ENCODE measurements at places on chromosomes 12 and 14. TPM values are rescaled to one million over a fixed set of nuclear protein-coding genes. Genes with fewer than 3 reads are reported as not detected.
A peak's percentile ranks its signal among the peaks of the same experiment; 100 is the strongest.

DNA sequence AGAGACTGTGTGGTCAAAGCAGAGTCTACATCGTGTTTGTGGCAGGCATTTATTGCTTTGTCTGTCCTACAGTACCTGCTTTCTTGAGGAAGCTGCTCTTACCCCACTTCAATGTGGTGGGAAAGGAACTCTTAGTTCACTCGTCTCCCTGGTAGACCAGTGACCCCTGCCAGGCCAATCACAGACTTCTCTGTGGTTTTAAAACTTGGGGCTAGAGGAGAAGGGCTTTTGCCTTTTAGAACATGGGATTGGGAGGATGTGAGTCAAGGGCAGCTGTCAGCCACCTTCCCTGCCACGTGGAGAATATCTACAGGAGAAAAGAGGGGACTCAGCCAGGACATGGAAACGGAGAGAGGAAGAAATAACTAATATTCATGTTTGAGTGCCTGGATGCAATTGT is 36.8 kb upstream of the TMED10 start:
- no peak overlapping the region for H3K27ac ChIP-seq
- H3K4me1 ChIP-seq, result no peaks in the 10 kb centered on the region
- no peak for DNase-seq
- H3K36me3 ChIP-seq, result no peaks in the 10 kb centered on the region

Gene HVCN1
- 6.5 TPM for polyA plus RNA-seq

Gene KRT79
- polyA plus RNA-seq, result not detected

Gene IPO4
- polyA plus RNA-seq, result 28.7 TPM

- H3K27ac ChIP-seq, result no peak overlapping the region
- H3K4me1 ChIP-seq, result peaks cover 10% of the 10 kb centered on the region
- peak; percentile 43 for DNase-seq
- H3K36me3 ChIP-seq, result peaks cover 18% of the 10 kb centered on the region
- no peaks in the 10 kb centered on the region for H3K27me3 ChIP-seq
- H3K4me3 ChIP-seq, result no peak overlapping the region
Observed at GRCh38 chr14:60984196-60984595, 3.2 kb downstream of the SLC38A6 start.

- no peaks in the 10 kb centered on the region for H3K36me3 ChIP-seq
- no peak overlapping the region for H3K4me3 ChIP-seq
- no peaks in the 10 kb centered on the region for H3K4me1 ChIP-seq
- DNase-seq, result no peak
Observed at GRCh38 chr12:65004270-65004669, 116.8 kb downstream of the WIF1 start.

DNA sequence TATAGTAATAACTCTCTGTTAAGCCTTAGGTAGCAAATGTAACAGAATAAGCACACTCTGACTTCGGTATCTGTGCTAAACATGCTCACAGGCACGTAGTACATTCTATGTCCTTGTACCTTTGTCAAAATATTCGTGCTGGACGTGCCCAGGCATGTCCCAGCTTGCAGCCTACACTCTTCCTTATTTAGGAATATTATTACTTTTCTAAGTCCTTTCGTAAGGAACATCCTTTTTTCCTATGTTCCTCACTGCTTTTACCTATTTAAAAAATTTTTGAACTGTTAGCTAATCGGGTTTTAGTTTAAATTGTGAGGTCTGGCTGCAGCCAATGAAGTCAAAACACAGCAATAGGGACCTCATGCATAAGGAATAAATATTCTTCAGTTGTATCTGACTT is 24.1 kb upstream of the UBC start:
- H3K27ac ChIP-seq, result peak overlapping the region; percentile 98
- no peaks in the 10 kb centered on the region for H3K27me3 ChIP-seq
- peaks cover 16% of the 10 kb centered on the region for H3K4me1 ChIP-seq
- peak overlapping the region; percentile 42 for H3K4me3 ChIP-seq
- DNase-seq, result peak; percentile 50

DNA sequence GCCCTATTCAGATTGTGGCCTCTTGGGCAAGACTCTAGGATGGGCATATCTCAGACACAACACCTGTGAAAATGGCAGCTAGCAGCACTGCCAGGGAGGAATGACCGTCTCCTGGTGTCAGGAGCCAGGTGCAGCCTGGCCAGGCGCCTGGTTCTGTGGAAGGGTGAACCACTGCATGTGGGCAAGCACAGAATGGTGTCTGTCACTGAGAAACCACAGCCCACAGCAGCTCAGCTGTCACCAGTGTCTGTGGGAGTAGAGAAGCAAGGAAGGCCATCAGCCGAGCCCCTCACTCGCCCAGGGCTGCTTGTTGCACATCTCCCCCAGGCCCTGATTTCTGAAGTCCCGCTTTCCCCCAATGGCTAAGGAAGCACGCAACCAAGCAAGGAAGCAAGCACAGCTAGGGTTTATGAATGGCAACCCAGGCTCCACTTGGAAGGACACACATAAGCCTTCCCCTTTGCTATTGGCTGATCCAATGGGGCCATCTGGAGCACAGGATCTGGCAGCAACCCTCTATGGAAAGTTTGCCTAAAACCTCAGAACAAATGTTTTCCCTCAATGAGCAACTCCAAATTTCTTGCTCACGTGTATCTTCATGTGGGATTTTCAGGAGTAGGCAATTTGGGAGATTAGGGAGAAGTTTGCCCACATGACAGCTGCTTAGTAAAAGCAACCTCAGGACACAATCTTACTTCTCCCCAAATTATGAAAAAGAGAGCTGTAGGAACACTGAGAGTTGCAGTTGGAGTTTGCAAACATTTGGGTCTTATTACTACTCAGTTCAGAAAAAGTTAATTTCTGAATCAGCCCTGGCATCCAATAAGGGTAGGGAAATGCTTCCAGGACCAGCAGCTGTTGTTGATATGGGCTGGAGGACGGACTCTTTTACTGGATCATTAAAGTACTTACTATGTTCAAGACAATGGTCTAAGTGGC is 44.7 kb downstream of the GPHB5 start:
- peaks cover 26% of the 10 kb centered on the region for H3K4me1 ChIP-seq
- peaks cover 11% of the 10 kb centered on the region for H3K36me3 ChIP-seq
- peak; percentile 92 for DNase-seq
- H3K27ac ChIP-seq, result peak overlapping the region; percentile 60

- peaks cover 63% of the 10 kb centered on the region for H3K4me1 ChIP-seq
- no peaks in the 10 kb centered on the region for H3K27me3 ChIP-seq
- peak overlapping the region; percentile 66 for H3K4me3 ChIP-seq
- peak overlapping the region; percentile 6 for H3K27ac ChIP-seq
- peaks cover 2% of the 10 kb centered on the region for H3K36me3 ChIP-seq
Observed at GRCh38 chr12:121577443-121578180, 3.2 kb downstream of the KDM2B start.

DNA sequence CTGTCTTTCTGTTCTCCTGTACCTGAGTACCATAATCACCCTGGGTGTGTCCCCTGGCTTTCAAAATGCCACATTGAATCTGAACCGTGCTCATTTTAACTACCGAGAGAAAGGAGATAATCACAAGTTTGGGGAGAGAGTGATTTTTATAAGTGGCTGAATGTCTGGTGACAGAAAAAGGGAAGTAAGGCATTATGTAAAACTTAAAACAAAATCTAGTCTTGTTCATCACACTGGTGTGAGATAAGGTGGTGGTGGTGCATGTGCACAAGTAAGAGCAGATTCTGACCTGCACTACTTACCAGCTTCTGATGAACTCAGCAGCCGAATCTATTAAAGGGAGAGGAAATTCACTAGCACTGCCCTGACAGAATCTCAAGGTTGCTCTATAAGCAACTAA is 56.3 kb downstream of the SPPL3 start:
- no peak overlapping the region for H3K27ac ChIP-seq
- H3K4me1 ChIP-seq, result no peaks in the 10 kb centered on the region
- no peak for DNase-seq
- no peaks in the 10 kb centered on the region for H3K36me3 ChIP-seq
- H3K4me3 ChIP-seq, result no peak overlapping the region

DNA sequence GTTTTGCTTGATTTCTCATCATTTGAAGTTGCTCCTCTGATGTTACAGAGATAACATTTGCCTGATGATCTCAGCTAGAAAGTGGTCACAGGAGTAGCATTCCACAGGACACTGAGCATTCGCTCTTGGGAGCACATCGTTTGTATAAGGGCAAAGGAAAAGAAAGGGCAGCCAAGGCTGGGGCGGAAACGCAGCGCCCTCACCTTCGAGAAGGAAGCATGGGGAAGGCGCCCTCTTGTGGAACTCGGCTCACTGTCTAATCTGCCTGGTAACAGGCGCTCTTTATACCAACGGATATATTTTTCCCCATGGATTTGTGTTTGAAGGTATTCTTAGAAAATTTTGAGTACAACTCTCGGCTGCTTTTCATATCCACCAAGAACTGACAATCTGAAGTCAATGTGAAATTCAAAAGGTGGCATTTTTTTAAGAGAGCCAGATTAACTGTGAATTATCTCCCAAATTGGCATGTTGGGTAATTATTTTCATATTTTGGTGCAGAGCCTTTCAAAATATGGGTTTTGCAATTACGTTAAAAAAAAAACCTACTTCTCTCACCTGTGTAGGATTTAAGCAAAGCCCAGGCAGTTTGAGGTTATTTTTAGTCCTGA is 172.7 kb downstream of the CAND1 start:
- peak; percentile 86 for DNase-seq
- H3K4me3 ChIP-seq, result no peak overlapping the region
- H3K27me3 ChIP-seq, result no peaks in the 10 kb centered on the region
- peaks cover 5% of the 10 kb centered on the region for H3K4me1 ChIP-seq
- H3K36me3 ChIP-seq, result no peaks in the 10 kb centered on the region
- peak overlapping the region; percentile 62 for H3K27ac ChIP-seq

Gene TNS2
- 75.6 TPM for polyA plus RNA-seq

GRCh38 chr12:32025906-32026305 is 66.7 kb downstream of the RESF1 start:
- H3K4me3 ChIP-seq, result no peak overlapping the region
- no peaks in the 10 kb centered on the region for H3K4me1 ChIP-seq
- no peak overlapping the region for H3K27ac ChIP-seq
- no peaks in the 10 kb centered on the region for H3K36me3 ChIP-seq
- DNase-seq, result no peak

- peaks cover 5% of the 10 kb centered on the region for H3K4me1 ChIP-seq
- no peaks in the 10 kb centered on the region for H3K36me3 ChIP-seq
- DNase-seq, result peak; percentile 29
- H3K27me3 ChIP-seq, result no peaks in the 10 kb centered on the region
Observed at GRCh38 chr12:118103201-118103600, 610 bp downstream of the VSIG10 start.

GRCh38 chr14:60245380-60246177 is 3.4 kb upstream of the PPM1A start:
- no peaks in the 10 kb centered on the region for H3K36me3 ChIP-seq
- DNase-seq, result no peak
- no peak overlapping the region for H3K27ac ChIP-seq
- H3K27me3 ChIP-seq, result no peaks in the 10 kb centered on the region
- H3K4me3 ChIP-seq, result no peak overlapping the region
- H3K4me1 ChIP-seq, result peaks cover 2% of the 10 kb centered on the region

DNA sequence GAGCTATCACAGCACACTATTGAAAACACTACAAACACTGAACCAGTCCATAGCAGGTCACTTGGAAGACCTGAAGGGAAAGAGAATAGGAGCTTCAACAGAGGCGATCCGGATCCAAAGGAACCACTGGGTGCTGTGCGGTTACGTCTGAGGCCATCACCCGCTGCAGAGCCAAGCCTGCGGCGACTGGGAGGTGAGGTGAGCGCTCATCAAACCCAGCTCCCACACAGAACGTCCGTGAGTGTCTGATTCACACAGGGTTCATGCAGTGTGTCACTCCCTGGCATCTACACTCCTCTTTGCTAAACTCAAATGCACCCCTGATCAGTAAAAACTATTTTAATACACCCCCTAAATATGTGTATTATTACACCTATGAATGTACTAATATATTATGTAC is 64.1 kb downstream of the TMEM132D start:
- H3K27ac ChIP-seq, result no peak overlapping the region
- no peak overlapping the region for H3K4me3 ChIP-seq
- no peaks in the 10 kb centered on the region for H3K36me3 ChIP-seq

Gene TRAFD1
- polyA plus RNA-seq, result 23.6 TPM

Gene RAP1B
- 122 TPM for polyA plus RNA-seq

Gene MGAT4C
- polyA plus RNA-seq, result 0.76 TPM

GRCh38 chr12:43338848-43339526 is 213.0 kb downstream of the ADAMTS20 start:
- no peaks in the 10 kb centered on the region for H3K4me1 ChIP-seq
- DNase-seq, result peak; percentile 85
- no peak overlapping the region for H3K27ac ChIP-seq
- H3K4me3 ChIP-seq, result no peak overlapping the region
- H3K27me3 ChIP-seq, result no peaks in the 10 kb centered on the region
- H3K36me3 ChIP-seq, result no peaks in the 10 kb centered on the region

DNA sequence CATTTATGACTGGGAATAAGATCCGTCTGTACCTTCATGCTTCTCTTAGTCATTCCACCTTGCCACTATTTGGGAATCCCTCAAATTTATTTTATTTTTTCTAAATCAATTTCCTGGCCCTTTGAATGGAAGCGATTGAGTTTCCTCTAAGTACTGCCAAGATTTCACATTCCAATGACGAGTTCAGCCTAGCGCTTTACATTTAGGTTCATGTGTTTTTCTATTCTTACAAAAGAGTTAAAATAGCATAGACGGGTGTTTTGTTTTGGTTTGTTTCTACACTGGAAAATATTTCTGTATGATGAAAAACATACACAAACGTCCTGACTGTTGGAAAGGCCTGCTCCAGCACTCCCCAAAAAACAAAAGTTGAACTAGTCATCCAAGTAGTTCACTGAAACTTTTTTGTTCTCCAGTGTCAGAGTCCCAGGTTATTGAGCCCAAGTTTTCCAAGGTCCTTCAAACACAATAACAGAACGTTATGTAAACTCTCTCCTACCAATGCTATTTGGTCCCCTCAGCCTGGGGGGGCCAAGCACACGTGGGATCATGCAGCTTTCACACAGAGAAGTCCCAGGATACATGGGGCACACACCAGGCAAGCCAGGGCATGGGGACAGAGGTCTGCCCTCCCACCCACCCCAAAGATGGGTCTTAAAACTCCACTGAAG is 74.8 kb upstream of the FOXN3 start:
- no peak overlapping the region for H3K4me3 ChIP-seq
- peak; percentile 91 for DNase-seq
- H3K27ac ChIP-seq, result peak overlapping the region; percentile 78
- H3K36me3 ChIP-seq, result no peaks in the 10 kb centered on the region
- no peaks in the 10 kb centered on the region for H3K27me3 ChIP-seq

GRCh38 chr14:94295360-94296180 is 2.5 kb upstream of the SERPINA10 start:
- DNase-seq, result no peak
- H3K4me1 ChIP-seq, result no peaks in the 10 kb centered on the region
- H3K27ac ChIP-seq, result no peak overlapping the region
- H3K27me3 ChIP-seq, result no peaks in the 10 kb centered on the region
- no peaks in the 10 kb centered on the region for H3K36me3 ChIP-seq
- no peak overlapping the region for H3K4me3 ChIP-seq

Gene PDZRN4
- 5.0 TPM for polyA plus RNA-seq

Gene ACSM4
- 0.11 TPM for polyA plus RNA-seq

Data from muscle of leg (tissue), 16 donors.